ENCODE measurements at places on chromosomes 1 and 21.

DNA sequence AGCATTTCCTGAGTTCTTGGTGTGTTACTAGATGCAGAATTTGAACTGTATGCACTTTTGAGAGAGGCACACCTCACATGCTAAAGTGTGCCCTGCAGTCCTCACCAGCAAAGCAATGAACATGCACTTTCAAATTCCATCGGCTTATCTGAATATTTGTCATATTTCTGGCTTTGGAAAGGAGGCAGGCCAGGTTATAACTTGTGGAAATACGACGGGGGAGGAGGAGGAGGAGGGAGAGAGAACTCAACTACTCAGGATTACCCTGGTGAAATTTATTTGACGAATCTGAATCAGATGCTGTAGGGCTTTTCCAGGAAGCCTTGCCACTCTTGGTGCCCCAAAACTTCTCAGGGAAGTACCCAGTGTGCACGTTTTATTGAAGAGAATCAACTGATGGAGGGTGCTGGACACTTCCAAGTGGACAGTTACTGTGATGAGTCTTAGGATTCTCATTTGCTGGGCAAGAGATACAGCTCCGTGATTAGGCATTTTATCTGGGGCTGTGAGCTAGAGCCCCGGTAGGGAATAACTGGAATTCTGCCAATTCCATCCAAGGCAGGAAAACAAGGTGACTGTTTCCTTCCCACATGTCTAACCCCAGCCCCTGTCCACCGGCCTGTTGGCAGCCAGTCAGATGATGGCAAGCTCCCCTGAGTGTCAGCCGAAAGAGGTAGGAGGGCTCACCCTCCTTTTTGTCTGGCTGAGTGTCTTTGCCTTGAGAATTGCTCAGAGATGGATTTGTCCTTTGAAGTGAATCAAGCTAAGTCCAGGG, 3.8 kb downstream of the PDPN start:
- DNase-seq = no peak

- no peak for DNase-seq
Observed at GRCh38 chr1:240575981-240576662, 35.8 kb downstream of the GREM2 start.

GRCh38 chr1:59078866-59079265, 218.0 kb upstream of the FGGY start:
- no peak for DNase-seq

- no peak for DNase-seq
Observed at GRCh38 chr1:30748699-30749401, 8.7 kb downstream of the LAPTM5 start.

DNA sequence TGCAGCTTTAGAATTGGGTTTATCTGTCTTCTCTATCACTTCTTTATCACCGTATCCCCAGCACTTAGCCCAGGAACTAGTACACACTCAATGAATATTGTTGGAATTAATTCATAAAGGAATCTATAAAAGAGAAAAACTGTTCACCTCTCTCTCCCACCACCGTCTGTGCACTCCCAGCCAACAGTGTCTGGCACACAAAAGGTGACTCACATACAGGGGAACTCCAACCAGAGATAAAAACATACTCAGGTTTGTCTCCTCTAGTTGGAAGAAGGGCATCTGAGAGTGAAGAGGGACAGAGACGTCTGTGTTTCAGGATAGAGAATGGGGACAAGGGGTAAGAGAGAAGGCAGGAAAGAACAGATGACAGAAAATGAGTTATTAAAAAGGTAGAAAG, 10.0 kb downstream of the ITLN1 start:
- DNase-seq = no peak

DNA sequence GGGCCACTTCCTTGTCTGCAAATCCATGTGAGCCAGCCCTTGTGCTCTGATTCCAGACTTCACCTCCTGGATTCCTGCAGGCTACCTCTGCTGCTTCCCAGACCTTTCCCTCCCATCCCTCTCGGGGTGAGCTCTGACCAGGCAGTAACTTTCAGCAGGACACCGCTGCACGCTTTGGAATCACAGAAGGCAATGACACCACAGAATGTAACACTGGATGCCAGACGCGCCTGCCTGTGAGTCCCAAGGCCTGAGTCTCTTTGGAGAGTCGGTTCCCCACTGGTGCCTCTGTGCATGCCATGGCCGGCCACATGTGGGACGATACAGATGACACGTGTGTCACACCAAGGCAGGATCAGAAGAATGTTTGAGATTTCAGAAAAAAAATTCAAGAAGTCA, 89.7 kb upstream of the ERRFI1 start:
- no peak for DNase-seq

DNA sequence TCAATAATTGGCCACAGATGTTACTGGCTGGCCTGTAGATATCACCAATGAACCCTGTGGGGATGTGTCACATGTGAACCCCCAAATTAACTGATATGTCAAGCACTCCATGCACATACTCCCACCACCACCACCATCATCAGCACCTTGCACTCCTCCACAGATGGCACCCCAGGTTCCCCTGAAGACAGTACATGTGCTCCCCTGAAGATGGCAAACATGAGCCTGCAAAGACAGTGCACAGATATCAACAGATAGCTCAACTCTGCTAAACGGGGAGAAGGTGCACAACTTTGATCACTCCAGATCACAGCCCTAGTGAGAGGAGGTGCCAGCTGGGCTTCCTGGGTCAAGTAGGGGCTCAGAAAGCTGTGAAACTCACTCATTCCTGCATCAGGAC, 74.4 kb downstream of the CLCA4 start:
- no peak for DNase-seq

- peak; percentile 93 for DNase-seq
Observed at GRCh38 chr1:15178571-15179484, 25.3 kb downstream of the TMEM51 start.

- no peak for DNase-seq
Observed at GRCh38 chr1:168243198-168243597, 17.4 kb downstream of the SFT2D2 start.

DNA sequence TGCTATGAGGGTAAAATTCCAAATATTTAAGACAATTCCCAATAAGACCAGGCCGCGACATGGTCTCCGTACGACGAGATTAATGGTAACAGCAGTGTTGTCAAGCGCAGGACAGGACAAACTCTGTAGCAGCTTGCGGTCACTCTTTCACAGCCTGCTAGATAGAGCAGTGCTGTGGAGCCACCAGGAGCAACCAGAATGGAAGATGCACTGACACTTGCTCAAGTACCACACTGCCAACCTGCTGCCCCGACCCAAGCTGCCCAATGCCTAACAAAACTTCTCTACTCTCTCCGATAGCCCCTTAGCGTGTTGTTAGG, 636 bp downstream of the WARS2 start:
- no peak for DNase-seq

DNA sequence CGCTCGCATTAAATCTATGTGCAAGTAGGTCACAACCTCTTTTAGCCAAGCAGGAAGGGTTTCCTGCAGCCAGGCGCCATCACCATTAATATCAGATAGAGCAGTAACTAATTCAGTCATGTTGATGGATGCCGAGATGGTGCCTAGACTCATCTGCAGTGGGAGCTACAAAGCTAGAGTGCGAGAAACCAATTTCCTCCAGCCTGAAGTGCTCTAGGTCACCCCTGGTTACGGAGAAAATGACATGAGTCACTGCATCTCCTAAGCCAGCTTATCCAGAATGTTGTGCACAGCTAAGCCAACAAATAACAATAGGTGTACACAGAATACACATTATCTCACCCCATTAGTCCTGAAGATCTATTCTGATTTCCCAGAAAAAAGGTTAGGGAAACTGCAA, 36.0 kb downstream of the OVAAL start:
- no peak for DNase-seq

DNA sequence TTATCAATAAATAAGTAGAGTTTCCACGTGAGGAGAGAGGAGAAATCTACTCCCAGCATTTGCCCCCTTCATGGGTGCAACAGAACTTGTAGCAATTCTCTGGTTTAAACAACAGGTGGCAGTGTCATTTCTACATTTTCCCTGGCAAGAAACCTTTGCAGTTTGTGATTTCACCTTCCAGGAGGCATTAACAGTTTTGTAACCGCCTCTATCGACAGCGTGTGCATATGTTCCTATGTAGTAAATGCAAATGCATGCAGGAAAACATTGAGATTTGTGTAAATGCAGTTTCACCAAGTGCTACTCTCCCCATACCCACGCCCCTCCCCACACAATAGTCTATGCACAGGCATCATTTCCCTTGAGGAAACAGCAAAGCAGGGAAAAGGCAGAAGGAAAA, 494.7 kb downstream of the SMYD3 start:
- DNase-seq = peak; percentile 31

DNA sequence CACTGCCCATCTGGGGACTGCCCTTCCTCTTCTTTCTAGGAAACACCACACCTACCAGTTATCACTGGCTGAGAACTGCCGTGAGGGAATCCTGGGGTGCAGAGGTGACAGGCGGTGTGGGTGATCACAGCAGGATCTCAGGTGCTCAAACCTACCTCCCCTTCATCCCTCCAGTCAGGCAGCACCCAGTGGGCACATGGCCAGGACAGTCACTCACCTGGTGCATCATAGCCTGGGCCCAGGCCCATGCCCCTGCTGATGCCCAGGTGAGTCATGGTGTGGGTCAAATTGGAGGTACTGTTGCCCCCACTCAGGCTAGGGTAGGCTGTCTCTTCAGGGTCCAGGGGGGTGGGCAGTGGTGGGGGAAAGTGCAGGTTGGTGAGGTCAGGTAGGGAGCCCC, 5.3 kb upstream of the DENND4B start:
- no peak for DNase-seq

GRCh38 chr1:230200276-230200675, 133.2 kb downstream of the GALNT2 start:
- no peak for DNase-seq

- no peak for DNase-seq
Observed at GRCh38 chr1:53625766-53626520, 113.0 kb downstream of the GLIS1 start.

DNA sequence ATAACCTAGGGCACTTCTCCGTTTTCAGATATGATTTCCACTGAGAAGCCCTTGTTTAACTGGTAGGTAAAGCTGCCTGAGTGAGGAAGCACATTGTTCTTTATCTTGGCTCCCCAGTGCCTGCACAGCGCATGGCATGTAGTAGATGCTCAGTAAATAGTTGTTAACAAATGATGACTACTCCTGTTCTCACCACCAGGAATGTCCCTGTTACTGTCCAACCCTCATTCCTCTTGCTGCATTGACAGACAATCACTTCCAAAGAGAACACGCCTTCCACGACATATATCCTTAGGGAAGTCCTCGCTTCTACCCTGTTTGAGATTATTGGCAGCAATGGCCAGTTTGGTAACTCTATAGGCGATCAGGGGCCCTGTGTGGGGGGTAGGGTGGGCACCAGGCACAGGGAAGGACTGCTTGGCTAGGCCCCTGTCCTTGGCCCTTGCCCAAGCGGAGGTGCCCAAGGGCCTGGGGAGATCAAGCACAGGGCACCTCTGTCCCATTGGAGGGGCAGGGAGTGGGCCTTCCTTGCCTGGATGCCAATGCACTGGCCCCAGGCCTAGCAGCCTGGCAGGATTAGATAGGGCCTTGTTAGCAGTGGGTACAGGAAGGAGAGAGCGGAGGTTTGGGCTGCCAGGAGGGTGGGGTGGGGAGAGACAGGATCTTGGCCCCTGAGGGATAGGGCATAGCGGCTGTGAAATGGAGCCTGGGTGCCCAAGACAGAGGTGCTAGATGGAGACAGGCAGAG, 10.2 kb downstream of the NES start:
- no peak for DNase-seq

- no peak for DNase-seq
Observed at GRCh38 chr1:225422795-225423517, 4.9 kb downstream of the LBR start.

DNA sequence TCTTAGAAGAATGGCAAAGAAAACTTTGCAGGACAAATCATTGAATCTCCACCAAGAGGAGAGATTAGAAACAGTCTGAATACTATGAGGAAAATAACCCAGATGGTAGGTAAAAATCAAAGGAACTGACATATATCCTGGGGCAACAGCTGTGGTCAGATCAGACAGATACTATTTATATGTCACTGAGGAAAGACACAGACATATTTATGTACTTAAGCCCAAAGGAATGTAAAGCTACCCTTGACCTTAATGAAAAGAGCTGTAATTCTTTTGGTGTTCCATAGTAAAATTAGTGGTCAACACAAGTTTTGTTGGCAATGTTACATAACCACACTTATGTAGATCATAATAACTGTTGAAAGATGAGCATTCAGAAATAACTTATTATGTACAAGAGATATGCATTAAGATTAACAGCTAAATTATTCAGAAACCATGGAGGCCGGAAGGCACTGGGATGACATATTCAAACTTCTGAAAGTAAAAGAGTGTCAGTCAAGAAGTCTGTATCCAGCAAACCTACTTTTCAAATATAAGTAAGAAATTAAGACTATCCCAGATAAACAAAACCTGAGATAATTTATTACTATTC, 166.1 kb upstream of the SAMSN1 start:
- DNase-seq = no peak

GRCh38 chr1:93960641-93961147, 51.5 kb upstream of the GCLM start:
- DNase-seq = no peak

DNA sequence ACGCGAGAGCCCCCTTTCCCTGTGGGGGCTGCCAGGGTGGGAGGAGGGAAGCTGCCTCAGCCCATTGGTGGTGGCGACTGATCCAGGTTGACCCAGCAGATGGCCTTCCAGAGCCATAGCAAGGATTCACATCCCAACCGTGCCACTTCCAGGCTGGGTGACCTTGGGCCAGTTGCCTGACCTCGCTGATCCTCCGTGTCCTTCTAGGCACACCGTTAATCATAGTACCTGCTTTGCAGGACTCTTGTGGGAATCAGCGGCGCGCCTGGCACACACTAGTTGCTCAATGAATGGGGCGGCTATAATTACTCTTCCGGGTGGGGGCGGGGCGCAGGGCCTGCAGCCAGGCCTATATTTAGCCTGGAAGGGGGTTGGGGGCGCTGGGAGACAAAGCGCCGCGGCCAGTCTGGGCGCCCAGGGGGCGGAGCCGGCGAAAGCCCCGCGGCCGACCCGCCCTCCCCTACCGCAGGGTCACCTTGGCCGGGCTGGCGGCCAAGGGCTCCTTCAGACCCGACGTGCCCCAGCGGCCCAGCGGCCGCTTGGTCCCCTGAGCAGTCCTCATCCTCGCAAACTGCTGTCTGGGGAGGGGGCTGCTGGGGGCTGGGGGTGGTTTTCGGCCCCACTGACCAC, 5.1 kb downstream of the HSPB7 start:
- peak; percentile 8 for DNase-seq

- no peak for DNase-seq
Observed at GRCh38 chr1:247908766-247909165, 11.3 kb upstream of the OR2T8 start.

GRCh38 chr1:233045588-233045987, 95.2 kb downstream of the NTPCR start:
- no peak for DNase-seq

Measured in HCT116 (cell line).